ENCODE measurements at places on chromosomes 4 and X.
A peak's percentile ranks its signal among the peaks of the same experiment; 100 is the strongest.

DNA sequence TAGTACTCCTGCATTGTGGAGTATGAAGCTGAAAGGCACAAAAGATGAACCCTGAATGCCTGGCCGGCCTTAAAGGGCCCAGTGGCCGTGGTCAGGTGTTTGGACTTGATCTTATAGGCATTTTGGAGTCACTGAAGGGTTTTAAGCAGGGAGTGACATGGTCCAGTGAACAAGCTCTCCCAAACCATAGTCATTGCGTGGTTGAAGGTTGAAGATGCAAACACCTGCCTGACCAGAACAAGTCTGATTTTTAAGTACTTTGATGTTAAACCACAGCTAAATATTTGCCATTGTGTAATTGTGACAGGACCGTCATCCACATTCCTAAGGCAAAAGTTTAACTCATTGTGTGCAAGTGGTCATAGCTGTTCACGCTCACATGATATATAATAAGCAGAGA lies 3.3 kb downstream of the STK32B start:
- no peak for DNase-seq

DNA sequence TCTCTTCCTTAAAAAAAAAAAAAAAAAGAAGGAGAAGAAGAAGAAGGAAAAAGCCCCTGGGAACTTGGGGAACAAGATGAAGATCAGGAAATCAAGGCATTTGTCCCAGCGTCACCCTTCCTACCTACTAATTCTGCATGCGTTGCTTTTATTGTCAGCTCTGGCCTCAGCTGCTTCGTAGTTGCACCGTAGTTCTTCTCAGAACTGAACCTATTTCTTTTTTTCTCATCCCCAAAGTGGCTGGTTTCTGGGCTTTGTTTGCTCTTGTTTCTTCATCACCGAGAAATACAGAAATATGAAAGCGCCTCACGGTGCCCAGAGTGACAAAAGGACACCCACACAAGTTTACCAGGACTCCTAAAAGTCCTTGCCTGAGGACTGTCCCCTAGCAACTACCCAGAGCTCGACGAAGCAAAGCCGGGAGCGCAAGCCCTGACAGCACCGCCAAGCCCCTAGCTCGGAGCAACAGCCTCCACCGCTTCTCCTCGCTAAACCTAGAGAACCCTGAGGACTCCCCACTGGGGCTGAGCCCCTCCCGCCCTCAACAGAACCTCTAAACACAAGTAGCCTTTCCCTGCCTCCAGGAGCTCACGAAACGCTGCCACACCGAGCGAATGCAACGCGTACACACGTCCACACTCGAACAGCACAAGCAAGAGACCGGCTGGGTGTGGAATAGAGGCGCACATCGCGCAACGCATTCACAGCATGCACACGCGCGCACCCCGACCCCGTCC lies 710 bp downstream of the PRKG2 start:
- DNase-seq = peak; percentile 47

DNA sequence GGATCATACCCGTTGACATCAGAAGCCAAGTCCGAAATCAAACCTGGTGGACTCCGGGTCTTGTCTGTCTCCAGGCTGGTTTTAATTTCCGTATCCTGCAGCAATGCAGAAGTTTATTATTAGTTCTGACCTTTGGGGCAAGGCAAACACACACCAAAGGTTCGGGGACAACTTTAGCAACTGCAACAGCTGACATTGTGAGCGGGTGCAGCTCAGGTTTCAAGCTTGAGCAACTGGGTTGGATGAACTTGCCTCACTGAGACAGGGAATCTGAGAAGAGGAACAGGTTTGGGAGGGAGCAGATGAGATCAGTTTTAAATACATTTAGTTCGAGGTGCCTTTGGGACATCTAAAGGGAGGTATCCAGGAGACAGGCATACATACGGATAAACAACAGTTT lies 110.7 kb downstream of the GNL3L start:
- peak; percentile 81 for DNase-seq

GRCh38 chrX:107117993-107118321 lies 665 bp downstream of the RBM41 start:
- no peak for DNase-seq

GRCh38 chrX:132491191-132491590 lies 2.4 kb upstream of the MBNL3 start:
- no peak for DNase-seq

DNA sequence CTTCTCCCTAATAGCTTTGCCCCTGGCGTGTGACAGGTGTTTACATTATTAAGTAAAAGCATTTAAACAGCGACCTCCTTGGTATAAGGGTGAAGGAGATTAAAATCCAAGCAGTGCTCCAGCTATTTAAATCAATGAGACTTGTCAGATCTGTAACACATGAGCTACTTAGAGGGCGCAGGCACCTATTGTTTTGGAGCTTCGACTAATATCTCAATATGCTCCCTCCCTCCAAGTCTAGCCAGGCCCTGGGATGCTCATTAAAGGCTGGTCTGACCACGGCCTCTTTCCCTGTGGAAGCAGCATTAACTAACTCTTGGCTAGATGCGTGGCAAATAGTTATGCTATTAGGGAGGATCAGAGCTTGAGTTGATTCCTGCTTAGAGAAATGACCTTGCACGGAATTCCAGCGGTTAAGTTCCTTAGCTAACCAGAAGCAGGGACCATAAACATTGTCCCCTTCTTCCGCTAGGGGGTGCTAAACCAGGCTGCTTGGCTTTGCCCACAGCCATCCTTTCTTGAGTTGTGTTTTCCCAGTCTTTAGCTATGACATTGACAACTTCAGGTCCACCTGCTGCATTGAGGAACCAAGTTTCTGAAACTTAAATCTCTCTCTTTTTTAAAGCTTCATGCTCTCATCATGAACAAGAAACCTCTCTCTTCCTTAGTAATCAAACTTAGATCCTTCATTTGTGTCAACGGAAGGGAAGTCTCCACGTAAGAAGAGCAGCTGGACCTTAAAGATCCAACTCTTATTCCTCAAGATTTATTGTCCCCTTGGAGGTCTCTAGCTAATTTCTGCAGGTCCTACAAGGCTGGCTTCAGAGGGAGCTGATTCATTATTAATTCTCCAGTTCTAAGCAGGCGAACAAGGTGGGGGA lies 80.7 kb upstream of the IGFBP7 start:
- DNase-seq = no peak

DNA sequence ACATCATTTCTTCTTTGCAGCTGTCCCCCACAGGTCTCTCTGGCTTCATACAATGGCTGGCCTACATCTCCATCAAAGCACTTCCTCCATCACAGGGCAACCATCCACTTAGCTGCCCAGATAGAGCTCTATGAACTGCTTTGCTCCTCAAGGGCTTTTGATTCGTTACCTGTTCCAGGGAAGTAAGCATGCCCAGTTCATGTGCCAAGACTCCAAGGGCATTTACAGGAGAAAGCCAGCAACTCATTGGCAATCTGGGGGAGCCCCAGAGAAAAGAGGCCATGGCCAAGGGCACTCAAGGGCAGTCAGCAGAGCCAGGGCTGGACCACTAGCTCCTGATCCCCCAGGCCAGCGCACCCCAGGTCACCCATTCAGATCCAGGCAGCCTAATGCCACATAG lies 24.5 kb upstream of the ZNF185 start:
- DNase-seq = no peak

- no peak for DNase-seq
These were observed 72.4 kb downstream of the PAPSS1 start for GRCh38 chr4:107647591-107647990.

- no peak for DNase-seq
These were observed 57.8 kb downstream of the APBB2 start for GRCh38 chr4:41156574-41156973.

DNA sequence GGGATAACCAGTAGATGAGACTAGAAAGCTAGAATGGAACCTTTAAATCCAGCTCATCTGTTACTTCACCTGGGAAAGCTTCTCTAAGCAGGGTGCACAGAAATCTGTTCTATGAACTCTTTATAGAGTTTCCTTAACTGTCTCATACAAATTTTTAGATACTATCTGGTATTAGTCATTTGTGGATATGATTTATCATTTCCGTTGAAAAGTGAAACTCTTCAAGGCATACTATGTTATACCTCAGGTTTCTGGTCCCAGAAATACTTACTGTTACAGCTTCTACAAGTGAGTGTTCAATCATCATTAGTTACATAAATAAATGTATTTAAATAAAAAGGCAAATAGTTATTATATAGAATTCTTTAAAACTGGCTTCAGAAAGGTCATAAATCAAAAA lies 298.3 kb upstream of the AGA start:
- DNase-seq = no peak

- no peak for DNase-seq
These were observed 9.2 kb downstream of the RAI2 start for GRCh38 chrX:17851874-17852273.

GRCh38 chr4:8467016-8467415 lies 26.4 kb downstream of the TRMT44 start:
- DNase-seq = no peak

DNA sequence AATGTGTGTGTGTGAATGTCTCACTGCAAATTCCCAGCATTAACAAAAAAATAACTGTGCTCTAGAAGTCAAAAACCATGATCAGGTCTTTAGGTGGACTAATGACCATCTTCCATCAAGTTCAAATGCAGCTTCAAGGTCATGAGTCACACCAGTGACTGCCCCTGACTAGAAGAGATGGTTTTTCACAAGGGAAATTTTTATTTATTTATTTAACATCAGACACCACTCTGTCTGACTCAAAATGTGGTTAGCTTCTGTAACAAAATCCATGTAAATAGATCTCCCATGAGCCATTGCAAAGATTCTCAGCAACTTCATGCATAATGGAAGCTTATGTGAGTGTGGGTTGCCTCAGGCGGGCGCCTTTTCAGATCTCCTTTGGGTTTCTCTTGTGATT lies 219.2 kb downstream of the KIT start:
- no peak for DNase-seq

DNA sequence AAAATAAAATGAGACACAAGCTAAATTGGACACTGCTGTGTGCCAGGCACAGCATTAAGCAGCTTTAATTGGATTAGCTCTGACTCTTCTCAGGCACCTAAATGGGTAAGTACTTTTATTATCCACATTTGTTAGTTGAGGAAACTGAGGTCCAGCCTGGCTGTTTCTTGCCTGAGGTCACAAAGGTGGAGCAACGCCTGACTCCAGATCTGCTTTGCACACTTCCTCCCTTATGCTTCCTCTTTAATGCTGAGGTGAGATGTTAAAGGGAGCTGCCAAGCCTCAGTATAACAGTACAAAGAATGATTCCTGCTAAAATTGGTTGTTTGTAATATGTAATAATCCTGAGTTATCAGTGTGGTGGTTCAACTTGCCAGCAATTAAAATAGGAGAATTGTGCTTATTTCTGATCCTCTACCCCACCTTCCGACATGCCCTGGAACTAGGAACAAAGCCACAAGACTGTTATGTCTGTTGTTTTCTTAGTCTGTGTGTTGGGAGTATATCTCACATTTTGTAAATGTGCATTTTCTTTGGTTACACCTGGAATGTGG lies 74.4 kb downstream of the AFF1 start:
- DNase-seq = no peak

Measured in kidney (tissue), 22 donors.